NCI-H446 (cell line): ENCODE measurements at places on chromosomes 1 and 21.

- DNase-seq: peak; percentile 15
These were observed 39.4 kb downstream of the ATP2B4 start for GRCh38 chr1:203665993-203666392.

DNA sequence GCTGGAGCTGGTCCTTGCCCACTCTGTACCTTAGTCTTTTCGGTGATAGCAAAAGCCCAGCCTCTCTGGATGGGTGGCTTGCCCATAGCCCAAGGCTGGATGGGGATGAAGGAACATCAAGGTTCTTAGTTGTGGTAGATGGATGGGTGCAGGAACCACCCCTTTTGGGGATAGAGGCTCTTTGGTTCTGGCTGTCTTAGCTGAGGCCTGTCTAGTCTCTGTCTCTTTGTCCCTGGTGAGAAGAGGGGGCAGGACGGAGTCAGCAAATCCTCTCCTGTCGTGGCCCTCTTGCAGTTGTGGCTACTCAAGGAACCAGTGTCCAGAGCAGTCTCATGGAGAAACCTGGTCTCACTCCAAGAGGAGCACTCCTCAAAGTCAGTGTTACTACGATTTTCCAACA, 8.5 kb downstream of the VANGL2 start:
- no peak for DNase-seq

- no peak for DNase-seq
These were observed 98.0 kb downstream of the ETS2 start for GRCh38 chr21:38903690-38904139.

DNA sequence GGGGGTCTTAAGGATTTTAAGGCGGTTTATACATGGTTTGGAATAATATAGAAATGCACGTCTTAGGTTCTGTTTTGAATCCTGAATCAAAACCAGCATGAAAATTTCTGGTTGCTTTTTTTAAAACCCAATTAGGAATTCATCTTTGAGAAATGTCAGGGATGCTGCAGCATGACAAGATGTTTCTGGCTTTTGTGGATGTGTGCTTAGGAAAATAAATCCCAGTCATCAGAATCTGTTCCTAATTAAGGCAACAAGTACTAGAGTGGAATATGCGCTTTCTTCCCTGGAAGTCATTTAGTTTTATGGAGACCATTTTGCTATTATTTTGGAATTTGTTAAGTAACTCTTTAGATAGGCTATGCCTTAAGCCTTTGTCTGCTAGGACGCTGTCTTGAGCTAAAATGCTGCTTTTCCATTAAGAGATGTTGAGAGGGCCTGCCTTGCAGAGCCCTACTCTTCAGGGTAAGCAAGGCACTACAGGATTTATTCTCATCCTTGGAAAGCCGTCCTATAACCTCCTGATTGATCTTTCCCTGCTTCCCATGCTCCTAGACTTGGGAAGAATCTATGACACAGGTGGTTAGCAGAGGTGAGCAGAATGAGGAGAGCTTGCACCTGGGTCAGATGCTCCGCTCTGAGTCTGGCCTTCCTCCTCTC, 332.8 kb downstream of the DISC1 start:
- DNase-seq: no peak

DNA sequence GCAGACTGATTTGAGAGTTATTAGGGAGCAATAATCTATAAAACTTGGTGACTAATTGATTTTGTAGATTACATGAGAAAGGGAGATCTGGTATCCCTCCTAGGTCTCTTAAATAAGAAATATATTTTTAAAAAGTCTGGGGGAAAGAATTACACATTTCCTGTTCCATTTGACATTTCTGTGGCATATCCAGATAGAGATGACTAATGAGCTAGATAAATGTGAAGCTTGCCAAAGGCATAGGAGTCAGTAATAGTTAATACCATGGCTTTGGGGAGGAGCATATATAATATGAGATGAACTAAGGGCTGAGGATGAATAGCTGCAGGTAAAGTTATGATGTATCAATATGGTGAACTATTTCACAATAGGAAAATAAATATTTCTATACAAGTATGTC, 663.7 kb downstream of the PTPRC start:
- DNase-seq: no peak

- DNase-seq: no peak
These were observed 570.6 kb downstream of the DPYD start for GRCh38 chr1:97350241-97350640.

- no peak for DNase-seq
These were observed 28.2 kb downstream of the CNN3 start for GRCh38 chr1:94898491-94899385.

GRCh38 chr1:208113011-208113410, 131.2 kb downstream of the PLXNA2 start:
- no peak for DNase-seq

GRCh38 chr1:208060215-208060869, 149.4 kb upstream of the CD34 start:
- DNase-seq: no peak
